ENCODE measurements at places on chromosomes 16 and 17.
A peak's percentile ranks its signal among the peaks of the same experiment; 100 is the strongest.

GRCh38 chr16:14015033-14015432, 56.1 kb upstream of the MRTFB start:
- DNase-seq = no peak

DNA sequence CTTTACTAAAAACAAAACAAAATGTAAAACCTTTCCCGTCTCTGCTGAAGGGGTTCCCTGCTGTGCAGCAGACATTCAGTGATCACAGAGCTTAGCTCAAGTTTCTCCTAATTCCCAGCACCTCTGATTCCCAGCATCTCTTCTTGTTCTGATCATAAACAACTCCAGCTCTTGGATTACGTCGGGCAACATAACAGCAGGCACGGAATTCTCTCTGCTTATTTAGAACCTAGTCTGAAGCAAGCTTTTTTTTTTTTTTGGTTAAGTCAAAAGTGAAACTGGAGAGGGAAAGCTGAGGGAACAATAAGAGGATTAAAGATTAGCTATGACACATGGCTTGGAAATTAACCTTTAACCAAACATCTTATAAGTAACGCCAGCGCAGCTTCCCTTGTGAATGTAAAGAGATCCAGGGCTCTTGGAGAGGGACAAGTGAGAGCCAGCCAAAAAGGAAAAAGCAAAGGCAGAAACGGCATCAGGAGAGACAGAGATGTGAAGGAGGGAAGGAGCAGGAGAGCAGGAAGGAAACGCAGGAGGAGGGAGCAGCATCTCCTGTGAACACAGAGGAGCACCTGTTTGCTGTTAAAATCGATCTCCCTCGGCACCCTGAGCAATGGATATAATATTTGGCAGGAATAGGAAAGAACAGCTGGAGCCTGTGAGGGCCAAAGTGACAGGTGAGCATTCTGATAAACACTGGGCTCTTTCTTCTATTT, at the start of gene BCO1:
Gene BCO1, plus strand, starts transcription at position 394 of the 716 bp plus-strand sequence. Its CDS starts 220 bp downstream, at position 614.
- DNase-seq = peak; percentile 8

GRCh38 chr16:48546774-48547173, 63.2 kb downstream of the N4BP1 start:
- DNase-seq = no peak

- DNase-seq = no peak
Measured at GRCh38 chr16:52372313-52372712, 174.6 kb downstream of the TOX3 start.

DNA sequence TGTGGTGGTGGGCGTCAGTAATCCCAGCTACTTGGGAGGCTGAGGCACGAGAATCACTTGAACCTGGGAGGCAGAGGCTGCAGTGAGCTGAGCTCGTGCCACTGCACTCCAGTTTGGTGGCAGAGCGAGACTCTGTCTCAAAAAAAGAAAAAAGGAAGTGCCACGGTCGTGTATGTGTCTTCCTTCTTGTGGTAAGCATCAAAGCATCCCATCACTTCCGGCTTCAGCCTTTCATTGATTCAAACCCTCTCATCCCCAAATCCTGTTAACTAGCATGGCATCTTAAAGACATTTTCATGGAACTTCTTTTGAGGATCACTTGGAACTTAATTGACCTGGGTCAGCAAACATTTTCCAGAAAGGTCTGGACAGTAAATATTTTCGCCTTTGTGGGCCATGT, 126.2 kb downstream of the CPPED1 start:
- DNase-seq = no peak

DNA sequence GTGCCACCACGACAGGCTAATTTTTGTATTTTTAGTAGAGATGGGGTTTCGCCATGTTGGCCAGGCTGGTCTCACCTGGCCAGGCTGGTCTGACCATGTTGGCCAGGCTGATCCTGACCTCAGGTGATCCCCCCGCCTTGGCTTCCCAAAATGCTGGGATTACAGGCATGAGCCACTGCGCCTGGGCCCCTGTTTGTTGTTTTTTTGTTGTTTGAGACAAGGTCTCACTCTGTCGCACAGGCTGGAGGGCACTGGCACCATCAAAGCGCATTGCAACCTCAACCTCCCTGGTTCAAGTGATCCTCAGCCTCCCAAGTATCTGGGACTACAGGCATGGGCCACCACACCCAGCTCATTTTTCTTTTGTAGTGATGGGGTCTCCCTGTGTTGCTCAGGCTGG, 43.7 kb upstream of the TAOK1 start:
- no peak for DNase-seq

- no peak for DNase-seq
Measured at GRCh38 chr17:81870981-81871386, at the start of gene ARHGDIA. Gene ARHGDIA (minus strand): TSS chr17:81871337. CDS start chr17:81869930, 1,407 bp downstream.

GRCh38 chr16:77273815-77274214, 74.6 kb downstream of the SYCE1L start:
- DNase-seq = no peak
